ENCODE measurements at places on chromosomes 5 and 9.

GRCh38 chr5:67855523-67855922, 360.0 kb upstream of the PIK3R1 start:
- DNase-seq = no peak

DNA sequence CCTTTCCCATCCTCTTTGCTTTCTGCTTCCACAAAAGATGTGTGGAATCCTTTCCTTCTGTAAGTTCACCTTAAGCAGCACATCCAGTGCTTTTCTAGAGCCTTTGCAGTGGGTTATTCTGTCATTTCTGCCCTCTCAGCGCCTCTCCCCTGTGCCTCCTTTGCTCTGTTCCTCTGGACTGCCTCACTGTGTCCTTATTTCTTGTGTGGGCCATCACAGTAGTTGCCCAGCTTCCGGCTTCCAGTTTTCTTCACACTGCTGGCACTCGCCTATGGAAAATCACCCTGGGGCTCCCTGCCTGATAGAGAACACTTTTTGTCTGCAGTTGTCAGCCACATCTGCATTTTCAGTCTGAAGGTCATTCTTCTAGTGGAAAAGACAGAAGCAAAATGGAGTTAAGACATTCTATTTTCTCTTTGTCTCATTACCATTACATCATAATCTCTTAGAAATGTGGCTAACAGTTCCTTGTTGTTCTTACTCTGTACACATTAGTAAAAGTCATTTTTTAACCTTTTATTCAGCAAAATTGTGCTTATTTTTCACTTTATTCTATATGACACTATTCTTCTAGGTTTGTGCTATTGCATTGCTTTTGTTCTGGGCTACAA, 64.1 kb upstream of the ZNF608 start:
- no peak for DNase-seq

GRCh38 chr5:59423021-59423420, 470.5 kb downstream of the PDE4D start:
- no peak for DNase-seq

- DNase-seq = no peak
Measured at GRCh38 chr5:136236479-136237083, 43.6 kb upstream of the SMIM32 start.

DNA sequence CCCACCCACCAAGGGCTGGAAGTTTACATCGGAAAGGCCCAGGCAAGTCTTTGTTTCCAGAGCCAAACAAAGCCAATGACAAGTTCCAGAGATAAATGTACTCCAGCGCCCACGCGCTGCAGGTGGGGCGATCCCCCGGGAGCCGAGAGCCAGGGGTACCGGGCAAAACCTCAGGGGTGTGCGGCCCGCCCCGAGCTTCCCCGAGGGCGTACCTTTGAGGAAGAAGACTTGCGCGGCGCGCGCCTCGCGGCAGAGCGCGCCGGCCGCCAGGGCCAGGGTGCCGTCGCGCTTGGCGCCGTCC, 671 bp downstream of the DUSP1 start:
- no peak for DNase-seq

- no peak for DNase-seq
Measured at GRCh38 chr5:93058309-93058708, 522.7 kb downstream of the NR2F1-AS1 start.

DNA sequence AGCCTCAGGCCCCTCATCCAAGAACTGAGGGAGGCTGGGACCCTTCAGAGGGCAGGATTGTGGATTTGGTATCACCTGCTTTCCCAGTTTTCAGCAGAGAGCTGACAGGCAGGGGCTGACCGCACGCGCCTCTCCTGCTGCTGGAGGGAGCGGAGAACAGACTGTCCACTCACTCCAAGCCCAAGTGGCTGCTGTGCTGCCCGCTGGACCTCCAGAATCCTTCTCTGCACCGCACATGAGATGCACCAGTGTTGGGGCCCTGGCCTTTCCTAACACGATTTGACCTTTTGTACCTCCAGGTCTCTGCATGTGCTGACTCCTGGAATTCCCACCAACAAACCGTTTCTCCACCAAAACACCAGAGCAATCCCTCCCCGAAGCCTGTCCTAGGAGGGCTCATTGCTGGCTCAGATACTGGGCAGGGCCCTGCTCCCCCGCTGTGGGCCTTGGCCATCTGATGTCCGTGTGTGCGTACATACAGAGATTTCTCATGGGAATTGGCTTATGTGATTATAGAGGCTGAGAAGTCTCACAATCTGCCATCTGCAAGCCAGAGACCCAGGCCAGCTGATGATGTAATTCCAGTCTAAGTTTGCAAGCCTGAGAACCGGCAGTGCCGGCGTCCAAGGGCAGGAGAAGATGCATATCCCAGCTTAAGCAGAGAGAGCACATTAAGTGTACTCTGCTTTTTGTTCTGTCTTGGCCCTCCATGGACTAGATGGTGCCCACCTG, 141.7 kb downstream of the GADD45G start:
- DNase-seq = no peak

DNA sequence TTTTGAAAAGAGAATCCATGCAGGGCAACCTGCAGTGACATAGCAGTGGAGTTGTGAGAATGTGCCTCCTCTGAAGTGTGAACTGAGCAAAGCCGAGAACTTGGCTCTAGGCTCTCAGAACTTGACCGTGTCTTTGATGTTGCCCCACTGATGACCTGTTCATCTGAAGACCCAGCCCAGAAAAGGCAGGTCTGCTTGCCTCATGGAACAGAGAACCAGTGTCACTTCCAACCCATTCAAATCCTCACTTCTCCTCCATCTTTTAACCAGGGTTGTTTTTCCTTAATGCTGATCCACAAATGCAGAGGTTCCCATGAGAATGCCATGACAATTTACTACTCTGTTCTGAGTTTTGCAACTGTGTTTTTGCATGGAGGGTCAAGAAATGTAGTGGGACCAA, 155.4 kb downstream of the MED10 start:
- DNase-seq = no peak

GRCh38 chr9:134570151-134570621, 71.4 kb upstream of the COL5A1 start:
- peak; percentile 68 for DNase-seq

DNA sequence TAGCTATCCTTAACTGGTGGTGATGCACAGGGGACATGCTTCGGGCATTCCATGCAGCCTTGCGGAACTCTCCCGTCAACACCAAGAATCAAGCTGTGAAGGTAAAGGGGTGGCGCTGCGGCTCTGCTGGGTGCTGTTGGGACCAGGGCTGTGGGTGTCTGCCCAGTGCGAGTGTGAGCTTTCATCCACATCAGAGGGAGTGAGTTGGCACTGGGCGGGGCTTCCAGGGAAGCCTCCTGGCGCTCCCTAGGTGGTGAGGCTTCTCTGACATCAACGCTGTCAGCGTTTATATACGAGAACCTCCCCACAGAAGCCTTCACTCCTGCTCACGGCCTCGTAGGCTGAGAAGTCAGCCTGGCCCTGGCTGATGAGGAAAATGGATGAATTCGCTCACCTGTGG, 11.7 kb downstream of the ARPC5L start:
- no peak for DNase-seq

- DNase-seq = no peak
Measured at GRCh38 chr5:40332970-40333369, 346.7 kb upstream of the PTGER4 start.

GRCh38 chr9:135073081-135073740, 14.3 kb upstream of the OLFM1 start:
- DNase-seq = peak; percentile 36

DNA sequence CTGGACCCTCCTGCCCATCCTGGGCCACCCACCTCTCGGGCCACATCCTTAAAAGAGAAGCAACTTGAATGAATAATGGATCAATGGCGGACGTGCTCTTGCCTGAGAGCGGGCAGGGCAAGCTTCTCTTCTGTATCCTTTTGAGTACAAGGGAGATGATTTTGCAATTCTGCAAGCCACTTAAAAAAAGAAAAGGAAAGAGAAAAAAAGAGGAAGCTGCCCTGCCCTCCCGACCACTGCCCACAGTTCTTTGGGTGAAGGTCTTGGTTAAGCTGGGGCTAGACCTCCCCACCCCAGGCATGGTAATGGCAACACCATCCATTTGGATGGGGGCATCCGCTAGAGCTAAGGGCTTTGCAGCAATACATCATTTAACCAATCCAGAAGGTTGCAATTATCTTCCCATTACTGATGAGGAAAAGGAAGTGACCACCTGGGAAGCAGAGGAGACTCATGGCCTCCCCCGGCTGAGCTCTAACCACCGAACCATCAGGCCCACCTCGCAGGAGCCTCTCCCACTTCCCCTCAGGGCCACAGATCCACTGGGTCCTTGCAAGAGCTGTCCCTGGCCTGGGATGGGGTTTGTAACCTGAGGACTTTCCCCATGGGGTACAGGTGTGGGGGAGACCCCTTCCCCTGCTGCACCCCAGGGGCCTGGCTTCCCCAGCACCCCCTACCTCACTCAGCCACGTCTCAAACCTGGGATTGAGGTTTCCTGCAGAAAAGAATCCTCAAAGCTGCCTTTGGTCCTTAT, 27.8 kb upstream of the LAMC3 start:
- DNase-seq = no peak

- DNase-seq = no peak
Measured at GRCh38 chr5:167242701-167243100, 1048.7 kb upstream of the WWC1 start.

DNA sequence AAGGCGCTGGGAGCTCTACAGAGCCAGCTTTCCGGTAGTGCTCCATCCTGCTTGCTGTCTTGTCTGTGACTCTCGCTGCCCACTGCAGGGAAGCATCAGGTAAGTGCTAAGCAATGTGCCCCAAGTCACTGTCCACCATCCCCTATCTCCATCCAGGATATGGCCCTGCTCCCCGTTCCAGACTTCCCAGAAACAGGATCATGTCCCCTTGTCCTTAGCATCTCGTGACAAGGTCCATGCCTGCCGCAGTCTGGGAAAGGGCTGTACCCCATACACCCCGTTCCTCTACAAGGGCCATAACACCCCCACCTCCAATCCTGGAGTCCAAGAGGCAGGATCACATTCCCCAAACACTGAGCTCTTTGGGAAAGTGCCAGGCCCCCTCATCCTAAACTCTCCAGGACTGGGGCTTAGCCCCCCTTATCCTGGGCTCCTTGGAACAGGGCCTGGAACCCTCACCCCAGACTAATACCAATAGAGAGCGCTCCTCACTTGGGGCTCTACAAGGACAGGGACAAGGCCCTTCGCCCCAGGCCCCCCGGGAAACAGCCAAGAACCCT, 566 bp downstream of the RPP25L start:
- no peak for DNase-seq

- no peak for DNase-seq
Measured at GRCh38 chr5:159894149-159894720, 22.0 kb upstream of the ADRA1B start.

GRCh38 chr9:15287309-15287708, 19.7 kb downstream of the TTC39B start:
- no peak for DNase-seq

- no peak for DNase-seq
Measured at GRCh38 chr5:116865651-116866050, 291.0 kb upstream of the SEMA6A start.

DNA sequence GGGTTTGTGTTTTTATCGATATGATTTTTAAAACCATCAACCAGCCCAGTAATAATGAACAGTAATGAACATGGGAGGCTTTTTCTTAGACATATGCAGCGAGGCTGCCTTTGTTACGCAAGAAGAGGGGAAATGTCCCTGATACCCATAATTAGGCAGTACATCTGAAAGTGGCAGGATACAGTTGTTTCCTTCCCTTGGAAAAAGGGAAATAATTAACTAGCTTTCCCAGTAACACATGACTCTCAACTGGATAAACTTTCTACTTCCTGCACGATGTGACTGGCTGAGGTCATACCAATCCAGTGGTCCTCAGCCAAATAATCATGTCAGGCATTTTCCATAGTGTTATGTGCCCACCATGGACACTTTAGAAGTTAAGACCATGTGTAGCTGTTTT, 431.6 kb upstream of the C9orf72 start:
- no peak for DNase-seq

- no peak for DNase-seq
Measured at GRCh38 chr5:125722550-125722949, 700.7 kb upstream of the GRAMD2B start.

- DNase-seq = peak; percentile 92
Measured at GRCh38 chr5:34656001-34656699, at the start of gene RAI14. RAI14 (plus strand) TSS chr5:34656328; CDS start chr5:34686920, 30,592 bp downstream.

- no peak for DNase-seq
Measured at GRCh38 chr5:66442951-66443445, 153.2 kb upstream of the MAST4 start.

- no peak for DNase-seq
Measured at GRCh38 chr5:102222772-102223171, 73.3 kb downstream of the SLCO4C1 start.

DNA sequence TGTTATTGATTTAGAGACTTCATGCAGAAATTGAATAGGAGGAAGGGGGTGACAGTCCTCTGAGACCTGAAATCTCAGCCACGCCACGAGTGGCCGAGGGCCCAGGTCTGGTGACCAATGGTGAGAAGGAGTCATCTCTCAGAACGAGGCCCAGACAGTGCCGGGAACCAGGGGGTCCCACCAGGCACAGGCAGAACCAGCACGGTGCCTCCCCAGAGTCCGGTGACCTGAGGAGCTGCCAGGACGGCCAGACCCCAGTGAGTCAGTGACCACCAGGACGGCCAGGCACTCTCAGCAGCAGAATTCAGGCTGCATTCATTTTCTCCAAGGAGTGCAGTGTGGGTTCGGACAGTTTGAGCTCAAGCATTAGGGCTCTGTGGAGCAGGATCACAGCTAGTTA, 43.8 kb upstream of the NKD2 start:
- no peak for DNase-seq

GRCh38 chr5:56142614-56143372, 90.3 kb downstream of the ANKRD55 start:
- DNase-seq = no peak

- no peak for DNase-seq
Measured at GRCh38 chr9:106868565-106868964, 5.6 kb downstream of the ZNF462 start.

GRCh38 chr5:78235289-78235688, 59.2 kb downstream of the AP3B1 start:
- no peak for DNase-seq
